ENCODE measurements at places on chromosomes 7 and 10. TPM values are rescaled to one million over a fixed set of nuclear protein-coding genes. Genes with fewer than 3 reads are reported as not detected.
A peak's percentile ranks its signal among the peaks of the same experiment; 100 is the strongest.

The ACTR3C gene
- polyA plus RNA-seq = 1.3 TPM

GRCh38 chr7:28530175-28530802, 118.0 kb downstream of the CREB5 start:
- DNase-seq = no peak

DNA sequence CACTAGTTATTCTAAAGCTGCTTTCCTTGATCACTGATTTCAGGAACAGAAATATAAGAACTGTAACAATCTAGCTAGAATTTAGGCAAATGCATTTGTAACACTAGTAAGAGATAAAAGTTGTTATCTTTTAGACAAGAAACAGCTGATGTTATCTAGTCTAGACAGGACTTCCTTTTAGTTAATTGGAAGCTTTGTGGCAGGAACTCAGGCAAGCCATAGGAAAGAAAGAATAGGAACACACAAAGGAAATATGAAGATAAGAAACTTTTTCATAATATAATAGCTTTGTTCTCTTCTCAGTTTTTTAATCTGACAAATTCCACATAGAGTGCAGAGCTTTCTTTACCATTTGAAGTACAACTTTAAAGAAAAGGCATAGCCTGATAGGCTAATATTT, 59.0 kb upstream of the AGR3 start:
- DNase-seq = no peak

DNA sequence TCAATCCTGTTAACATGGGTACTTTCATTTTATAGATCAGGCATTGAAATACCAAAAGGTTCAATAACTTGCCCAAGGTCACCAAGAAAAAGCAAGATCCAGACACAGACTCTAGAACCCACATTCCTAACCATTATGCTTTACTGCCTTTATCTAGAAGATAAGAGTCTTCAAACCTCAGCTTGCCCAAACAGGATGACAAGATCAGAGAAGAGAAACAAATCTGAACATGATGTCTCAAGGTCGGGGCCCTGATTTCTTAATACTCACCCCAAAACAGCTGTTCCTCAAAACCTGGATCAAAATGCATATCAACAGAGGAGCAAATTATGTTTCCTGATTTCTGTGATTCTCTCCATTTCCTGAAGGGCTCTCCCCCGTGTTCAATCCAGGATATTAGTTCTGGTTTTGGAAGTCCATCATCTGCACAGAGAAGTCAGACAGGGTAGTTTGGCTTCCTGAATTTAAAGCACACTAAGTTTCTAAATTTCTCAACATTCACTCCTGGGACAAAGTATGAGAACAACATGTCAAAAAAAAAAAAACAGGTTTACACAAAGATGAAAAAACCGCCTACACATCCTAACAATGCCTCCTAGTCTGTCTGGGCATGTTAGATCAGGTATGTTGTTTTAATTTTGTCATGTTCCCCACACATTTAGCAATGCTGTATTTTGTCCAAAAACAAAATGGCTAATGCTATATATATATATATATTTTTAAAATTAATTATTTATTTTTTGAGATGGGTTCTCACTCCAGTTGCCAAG, 16.2 kb downstream of the ZNF786 start:
- DNase-seq = no peak

DNA sequence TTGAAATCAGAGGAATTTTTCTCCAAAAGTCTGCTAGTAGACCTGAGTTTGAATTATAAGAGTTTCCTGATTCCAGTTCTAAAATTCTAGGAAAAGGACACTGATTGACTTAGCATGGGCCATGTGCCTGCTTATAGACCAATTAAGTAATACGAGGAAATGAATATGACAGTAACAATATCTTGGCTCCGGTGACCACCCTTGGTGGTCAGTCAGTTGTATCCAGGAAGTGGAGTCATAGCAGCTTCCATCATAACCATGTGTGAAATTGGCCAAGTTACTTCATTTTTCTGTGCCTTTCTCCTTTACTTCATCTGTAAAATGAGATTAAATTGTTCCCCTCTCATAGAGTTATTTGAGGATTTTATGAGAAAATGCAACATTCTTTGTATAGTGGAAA, 66.9 kb downstream of the MTPAP start:
- DNase-seq = no peak

GRCh38 chr7:1288996-1289551, 56.4 kb downstream of the UNCX start:
- no peak for DNase-seq

The GRID1 gene
- 3.0 TPM for polyA plus RNA-seq

GRCh38 chr10:132521466-132522102, 16.0 kb upstream of the INPP5A start:
- no peak for DNase-seq

DNA sequence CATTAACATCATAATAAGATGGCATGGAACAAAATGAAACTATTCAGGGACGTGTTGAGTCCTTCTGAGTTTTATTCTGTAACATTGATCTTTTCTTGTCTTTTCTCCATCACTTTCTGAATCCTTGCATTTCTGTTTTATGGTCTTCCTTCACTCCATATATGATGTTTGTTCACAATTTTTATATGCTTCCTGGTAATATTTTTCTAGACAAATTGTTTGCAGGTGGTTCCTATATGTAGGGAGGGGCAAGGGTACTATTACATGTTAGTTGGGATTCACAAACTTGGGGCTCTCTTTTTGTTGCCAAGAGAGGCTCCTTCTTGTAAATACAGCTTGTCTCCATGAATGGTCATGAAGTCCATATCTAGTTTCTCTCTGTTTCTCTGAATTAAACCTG, 159.2 kb downstream of the LHFPL3 start:
- no peak for DNase-seq

The WDR91 gene
- 11.1 TPM for polyA plus RNA-seq

The SLF2 gene
- polyA plus RNA-seq = 98.3 TPM

- DNase-seq = no peak
These were observed 463.7 kb upstream of the SEMA3A start for GRCh38 chr7:84658286-84658685.

The ADIRF gene
- 11.6 TPM for polyA plus RNA-seq

DNA sequence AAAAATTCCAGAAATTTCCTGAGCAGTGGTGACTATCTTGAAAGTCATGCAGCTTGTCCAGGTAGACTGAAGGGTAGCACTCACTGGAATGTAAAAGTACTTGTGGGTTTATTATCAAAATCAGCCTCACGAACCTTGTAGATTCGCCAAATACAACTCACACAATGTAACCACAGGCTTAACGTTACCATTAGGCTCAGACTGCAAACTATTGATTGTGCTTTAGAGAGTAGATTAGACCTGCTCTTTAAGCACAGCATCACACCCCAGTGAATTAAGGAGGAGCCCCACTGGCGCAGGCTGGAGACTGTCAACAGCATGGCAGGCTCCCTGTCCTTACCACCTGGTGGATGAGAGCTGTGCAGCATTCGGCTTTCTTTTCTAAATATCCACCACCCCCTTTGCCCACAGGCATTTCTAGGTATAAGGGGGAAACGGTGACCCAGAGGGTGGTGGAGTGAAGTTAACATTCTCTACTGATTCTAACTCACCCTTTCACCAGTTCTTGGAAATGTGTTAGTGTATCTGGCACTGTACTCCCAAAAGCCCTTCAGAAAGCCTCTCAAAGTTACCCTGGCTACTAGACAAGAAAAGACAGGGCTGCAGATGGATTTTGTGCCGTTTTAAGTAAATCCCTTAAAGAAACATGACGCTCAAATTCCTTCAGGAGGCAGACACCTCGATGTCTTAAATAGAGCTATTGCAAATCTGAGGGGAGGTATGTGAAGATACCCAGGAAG, 56.6 kb downstream of the GSDME start:
- DNase-seq = no peak

DNA sequence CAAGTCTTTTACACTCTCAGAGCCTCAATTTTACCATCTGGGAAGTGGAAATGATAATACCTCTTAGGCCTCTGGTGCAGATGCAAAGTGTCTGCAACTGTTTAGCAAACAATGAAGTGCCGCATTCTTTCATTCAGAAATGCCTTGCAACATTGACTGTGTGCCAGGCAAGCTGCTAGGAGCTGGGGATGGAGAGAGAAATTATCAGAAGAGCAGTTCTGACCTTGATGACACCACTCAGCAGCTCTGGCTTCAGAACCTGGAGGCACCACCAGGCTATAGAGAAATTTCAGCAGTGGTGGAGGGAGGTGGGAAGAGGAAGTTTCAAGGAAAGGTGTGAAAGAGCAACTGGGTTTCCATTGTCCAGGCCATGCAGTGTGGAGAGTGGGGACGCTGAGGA, 78.1 kb upstream of the HABP2 start:
- no peak for DNase-seq

The ENTPD7 gene
- 4.1 TPM for polyA plus RNA-seq

GRCh38 chr10:75532253-75532924, 101.0 kb downstream of the LRMDA start:
- no peak for DNase-seq

- DNase-seq = no peak
These were observed 76.3 kb downstream of the DKK1 start for GRCh38 chr10:52390388-52390787.

The PNLIPRP2 gene
- not detected for polyA plus RNA-seq

The OPALIN gene
- polyA plus RNA-seq = not detected

The TMEM270 gene
- polyA plus RNA-seq = not detected

The PAX4 gene
- polyA plus RNA-seq = not detected

DNA sequence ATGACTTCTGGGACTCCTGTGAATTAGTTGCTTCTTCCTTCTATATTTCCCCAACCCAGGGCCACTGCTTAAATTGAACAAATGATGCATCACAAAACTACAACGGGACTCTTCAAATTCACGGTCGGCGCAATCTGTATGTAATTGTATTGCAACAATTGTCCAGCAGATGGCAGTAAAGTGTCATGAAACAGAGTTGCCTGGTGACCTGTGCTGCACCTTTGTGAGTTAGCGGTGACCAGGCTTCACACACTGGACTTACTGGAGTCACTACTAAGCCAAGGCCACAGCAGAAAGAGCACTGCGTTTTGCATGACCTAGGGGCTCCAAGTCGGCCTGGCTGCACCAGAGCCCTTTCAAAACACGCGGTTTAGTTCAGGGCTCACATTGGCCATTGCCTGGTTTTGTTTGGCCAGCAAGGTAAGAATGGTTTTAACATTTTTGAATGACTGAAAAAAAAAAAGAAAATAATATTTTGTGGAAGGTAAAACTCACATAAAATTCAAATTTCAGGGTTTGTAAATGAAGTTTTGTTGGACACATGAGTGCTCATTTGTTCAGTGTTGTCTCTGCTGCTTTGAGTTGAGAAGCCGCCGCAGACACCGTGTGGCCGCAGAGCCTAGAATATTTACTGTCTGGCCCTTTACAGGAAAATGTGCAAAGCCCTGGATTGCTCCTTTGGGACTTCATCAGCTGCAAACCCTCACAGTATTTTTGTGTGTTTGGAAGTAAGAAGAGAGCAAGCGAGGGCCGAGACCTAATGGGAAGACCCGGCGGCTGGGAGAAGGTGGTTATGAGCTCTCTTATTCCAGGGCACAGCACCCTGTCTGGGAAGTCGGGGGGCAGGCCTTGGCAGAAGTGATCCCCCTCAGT, 23.2 kb upstream of the ZNF32 start:
- peak; percentile 74 for DNase-seq

The TDRD1 gene
- 0.13 TPM for polyA plus RNA-seq

GRCh38 chr7:1569016-1569415, 816 bp downstream of the PSMG3 start:
- DNase-seq = no peak

The TFEC gene
- polyA plus RNA-seq = 1.6 TPM

- DNase-seq = no peak
These were observed 178.4 kb downstream of the NSUN6 start for GRCh38 chr10:18472977-18473376.

DNA sequence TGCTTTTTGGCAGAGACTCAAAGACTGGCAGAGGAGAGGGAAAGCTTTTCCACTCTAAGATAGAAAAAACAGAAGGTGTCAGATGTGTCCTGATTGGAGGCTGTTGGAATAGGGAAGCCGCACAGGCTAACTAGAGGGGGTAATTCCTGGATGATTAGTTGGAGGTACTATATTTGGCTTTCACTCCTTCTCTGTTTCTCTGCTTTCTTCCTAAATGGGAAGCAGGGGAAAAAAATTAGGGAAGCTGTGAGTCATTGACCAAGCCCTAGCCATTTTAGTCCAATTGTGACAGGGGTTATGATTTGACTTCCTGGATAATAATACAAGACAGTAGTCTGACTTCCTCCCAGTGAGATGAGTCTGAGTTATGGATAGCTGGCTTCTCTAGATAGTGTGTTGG, 475.2 kb upstream of the CELF2 start:
- no peak for DNase-seq

The FOXI2 gene
- polyA plus RNA-seq = 0.36 TPM

- no peak for DNase-seq
These were observed 116.6 kb downstream of the MICU1 start for GRCh38 chr10:72509206-72509799.

DNA sequence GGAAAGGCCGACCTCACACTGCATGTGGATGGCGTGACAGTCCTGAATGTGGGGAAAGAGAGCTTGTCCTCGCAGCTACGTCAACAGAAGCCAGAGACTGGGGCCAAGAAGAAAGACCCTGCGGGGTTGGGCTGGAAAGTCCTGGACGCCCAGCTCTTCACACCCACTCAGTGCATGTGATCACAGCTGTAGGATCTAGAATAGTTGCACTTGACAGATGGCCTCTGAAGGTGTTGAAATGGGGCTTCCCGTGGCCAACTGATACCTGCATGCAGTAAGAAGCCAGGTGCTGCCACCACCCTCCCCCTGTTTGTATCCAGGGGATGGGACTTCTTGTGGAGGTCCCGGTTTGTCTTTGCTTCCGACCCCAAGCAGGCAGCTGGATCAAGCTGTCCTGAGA, 34.1 kb upstream of the OCM2 start:
- no peak for DNase-seq

DNA sequence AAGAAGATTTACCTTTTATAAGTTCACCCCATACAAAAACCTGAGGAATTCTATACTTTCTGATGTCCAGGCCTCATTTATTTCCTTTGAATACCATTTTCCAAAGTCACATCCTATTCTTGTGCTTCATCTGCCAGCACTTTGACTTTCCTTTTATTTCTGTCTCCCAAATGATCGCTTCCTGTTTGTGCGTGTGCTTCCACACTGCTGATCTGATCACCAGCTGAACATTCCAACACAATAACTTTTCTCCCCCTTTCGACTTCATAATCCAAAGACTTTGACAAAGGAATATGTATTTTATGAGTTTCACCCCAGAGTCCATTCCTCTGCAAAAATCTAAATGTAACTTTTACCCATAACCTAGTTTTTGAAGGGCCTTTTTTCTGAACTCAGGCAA, 3.1 kb downstream of the ELAPOR2 start:
- no peak for DNase-seq

The ADAM8 gene
- 3.3 TPM for polyA plus RNA-seq

The SMO gene
- polyA plus RNA-seq = 39.7 TPM

The AS3MT gene
- polyA plus RNA-seq = 7.3 TPM

The GNAT3 gene
- polyA plus RNA-seq = not detected

All from hindlimb muscle (tissue), 1 donor.